Activated CD8-positive, alpha-beta memory T cell treated with anti-CD3 and anti-CD28 coated beads for 1 hour (primary cell): ENCODE measurements at places on chromosomes 3 and 15.

DNA sequence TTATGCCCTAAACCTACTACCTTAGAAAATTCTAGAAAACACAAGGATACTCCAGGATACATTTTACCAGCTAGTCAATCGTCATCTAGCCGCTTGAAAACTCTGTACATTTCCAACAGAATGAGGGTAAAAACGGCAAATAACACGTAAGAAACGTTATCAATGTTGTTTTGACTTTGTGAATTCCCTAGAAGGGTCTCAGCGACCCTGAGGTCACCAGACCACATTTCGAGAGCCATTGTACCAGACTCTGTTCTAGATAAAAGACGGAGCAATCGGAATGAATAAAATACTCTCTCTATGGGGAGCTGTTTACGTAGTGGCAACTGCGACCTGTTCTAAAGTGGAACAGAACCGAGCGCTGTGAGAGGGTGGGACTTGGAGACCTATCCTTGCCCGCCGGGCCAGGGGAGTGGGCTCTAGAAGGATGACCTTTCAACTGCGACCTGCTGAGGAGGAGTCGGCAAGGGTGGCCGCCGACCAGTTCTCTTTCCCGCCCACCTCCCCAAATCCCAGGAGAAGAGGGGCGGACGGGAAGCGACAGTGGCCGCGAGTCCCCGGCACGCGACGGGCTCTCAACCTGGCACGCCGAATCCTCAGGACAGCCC lies 778 bp upstream of the AP4E1 start:
- peak; percentile 26 for DNase-seq

- no peak for DNase-seq
Measured at GRCh38 chr3:78079514-78079913, 1039.6 kb downstream of the ROBO2 start.

DNA sequence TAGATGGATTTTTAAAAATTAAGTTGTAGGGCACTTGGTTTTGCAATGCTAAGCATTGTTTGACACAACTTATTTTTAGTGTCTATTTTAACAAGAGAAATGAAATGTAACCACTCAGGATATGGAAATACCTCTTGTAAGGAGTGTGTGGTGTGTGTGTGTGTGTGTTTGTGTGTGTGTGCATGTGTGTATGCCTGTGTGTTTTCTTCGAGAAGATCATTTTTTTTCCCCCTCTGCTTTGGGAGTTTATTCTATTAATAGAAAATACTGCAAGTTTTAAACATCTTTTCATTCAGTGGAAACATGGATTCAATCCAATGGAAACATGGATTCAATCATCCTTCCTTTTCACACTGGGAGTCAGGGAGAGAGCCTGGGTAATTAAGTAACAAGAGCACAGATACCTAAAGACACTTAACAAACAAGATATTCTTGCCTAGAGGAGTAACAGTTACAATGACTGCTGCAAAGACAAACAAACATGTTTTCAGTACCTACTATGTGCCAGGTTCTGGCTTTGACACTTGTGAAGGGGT lies 567.2 kb upstream of the TBL1XR1 start:
- DNase-seq = no peak

GRCh38 chr15:48560321-48561051 lies 85.0 kb downstream of the FBN1 start:
- DNase-seq = no peak

DNA sequence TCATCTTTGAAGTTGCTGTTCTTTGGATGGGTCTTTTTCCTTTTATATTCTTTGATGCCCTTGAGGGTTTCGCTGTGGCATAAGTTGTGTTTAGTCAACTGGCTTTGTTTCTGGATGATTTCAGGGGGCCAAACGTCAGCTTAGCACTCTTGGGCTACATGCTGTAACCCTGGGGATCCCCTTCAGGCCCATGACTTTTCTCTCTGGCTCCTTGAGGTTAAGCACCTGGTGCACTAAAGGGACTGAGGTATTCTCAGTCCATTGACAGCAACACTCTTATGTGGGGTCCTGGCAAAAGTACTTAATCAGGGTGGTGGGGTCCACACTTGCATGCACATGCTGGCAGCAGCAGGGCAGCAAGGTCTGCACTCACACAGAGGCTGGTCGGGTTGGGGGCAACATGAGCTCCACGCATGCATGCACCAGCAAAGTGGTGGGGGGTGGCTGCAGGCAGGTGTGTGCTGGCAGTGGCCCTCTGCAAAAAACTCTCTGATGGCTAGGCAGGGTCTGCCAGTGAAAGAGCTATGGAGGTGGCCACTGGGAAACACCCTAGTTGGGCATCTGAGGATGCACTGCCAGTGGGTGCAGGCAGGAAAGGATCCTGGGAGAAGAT lies 38.1 kb upstream of the CD200R1L start:
- no peak for DNase-seq

DNA sequence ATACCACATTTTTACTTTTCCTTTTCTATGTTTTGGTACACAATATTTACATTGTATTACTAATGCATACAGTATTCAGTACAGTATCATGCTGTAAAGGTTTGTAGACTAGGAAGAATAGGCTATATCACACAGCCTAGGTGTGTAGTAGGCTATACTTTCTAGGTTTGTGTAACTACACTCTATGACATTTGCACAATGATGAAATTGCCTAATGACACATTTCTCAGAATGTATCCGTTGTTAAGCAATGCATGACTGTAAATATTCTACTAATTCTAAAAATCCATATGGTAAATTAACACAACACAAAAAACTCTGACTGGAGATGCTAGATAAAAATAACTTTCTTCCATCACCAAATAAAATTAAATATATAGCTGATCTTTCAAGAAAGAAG lies 16.2 kb downstream of the NEDD4 start:
- no peak for DNase-seq

DNA sequence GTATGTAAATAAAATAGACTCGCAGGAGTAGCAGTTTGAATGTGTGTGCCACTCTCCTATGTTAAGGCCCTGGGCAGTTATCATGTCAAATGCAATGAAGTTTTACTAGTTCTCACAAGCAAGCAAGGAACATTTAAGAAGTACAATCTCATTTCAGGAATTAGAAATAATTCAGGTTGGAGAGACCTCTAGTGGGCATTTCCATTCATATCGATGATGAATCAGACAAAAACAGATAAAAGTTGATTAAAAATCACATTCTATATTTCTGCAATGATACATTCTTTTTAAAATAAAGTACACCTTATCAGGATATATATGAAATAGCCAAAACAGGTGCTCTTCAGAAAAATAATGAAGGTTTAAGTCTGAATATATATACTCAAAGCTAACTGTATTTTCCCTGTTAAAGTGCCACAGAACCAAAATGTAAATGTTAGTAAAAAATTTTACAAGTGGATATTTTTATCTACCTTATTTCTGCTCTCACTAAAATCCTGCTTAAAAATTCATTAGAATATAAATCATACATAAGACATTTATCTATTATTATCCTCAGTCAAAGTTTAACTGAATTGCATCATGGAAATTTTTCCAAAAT lies 492.4 kb upstream of the FRG2C start:
- DNase-seq = no peak

DNA sequence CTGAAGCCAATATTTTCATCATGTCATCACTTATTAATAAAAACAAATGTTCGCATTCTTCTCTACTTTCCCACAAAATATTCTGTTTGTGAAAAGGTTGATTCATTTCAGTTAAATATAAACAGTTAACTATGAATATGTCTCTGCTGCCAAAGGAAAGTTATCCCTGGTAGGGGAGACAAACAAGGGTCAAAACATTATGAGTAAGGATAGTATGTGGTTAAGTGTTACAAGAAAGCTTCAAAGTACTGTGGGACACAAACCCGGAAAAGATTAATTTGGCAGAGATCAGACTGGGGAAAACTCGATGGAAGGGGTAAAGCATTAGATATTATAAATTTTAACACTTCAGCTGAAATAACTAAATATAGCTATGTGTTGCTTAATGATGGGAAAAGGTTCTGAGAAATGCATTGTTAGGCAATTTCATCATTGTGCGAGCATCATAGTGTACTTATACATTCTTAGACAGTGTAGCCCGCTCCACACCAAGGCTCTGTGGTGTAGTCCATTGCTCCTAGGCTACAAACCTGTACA lies 436.5 kb upstream of the TBL1XR1 start:
- DNase-seq = no peak

- no peak for DNase-seq
Measured at GRCh38 chr3:88485001-88485400, 335.2 kb downstream of the C3orf38 start.

GRCh38 chr15:67382723-67383122 lies 128.1 kb downstream of the IQCH start:
- no peak for DNase-seq

DNA sequence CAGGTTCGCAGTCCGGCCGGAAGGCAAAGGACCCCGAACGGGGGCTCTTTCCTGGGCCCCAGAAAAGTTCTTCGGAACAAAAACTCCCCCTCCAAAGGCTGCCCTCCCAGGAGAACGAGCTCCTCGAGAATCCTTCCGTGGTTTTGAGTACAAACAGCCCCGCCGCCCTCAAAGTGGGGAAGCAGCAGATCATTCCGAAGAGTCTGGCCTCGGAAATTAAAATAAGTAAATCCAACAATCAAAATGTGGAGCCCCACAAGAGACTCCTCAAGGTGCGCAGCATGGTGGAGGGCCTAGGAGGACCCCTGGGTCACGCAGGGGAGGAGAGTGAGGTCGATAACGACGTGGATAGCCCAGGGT lies 1.3 kb downstream of the ARHGEF26 start:
- no peak for DNase-seq

- DNase-seq = no peak
Measured at GRCh38 chr15:77529394-77530159, 103.1 kb downstream of the LINGO1 start.

DNA sequence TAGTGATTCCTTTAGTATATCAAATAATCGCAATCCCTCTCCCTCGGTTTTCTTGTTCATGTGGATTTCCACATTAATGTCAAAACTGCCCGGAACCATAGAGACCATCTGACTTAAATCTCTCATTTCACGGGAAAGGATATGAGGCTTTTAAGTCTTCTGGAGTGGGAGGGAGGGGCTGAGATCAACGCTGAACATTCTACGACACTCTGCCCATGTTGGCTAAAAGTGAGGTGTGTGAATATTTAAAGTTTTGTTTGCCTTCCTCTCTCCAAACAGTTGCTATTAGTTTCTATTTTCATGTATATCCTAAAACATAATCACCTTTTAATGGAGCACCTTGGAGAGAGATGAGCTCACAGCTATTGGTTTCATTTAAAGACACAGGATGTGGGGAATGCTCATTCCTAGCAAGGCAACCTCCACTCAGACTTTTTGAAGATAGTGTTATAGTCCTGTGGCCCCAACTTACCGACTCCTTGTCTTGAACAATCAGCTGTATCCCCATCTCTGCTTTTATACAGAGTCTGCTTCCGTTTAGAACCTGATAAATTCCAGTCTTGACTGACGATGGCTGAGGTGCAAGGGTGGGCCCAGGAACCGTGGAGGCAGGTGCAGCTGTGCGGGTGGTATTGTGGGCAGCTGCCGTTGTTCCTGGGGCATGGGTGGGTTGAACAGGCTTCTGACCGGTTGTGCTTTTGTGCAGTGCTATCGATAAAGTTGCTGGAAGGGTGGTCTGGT lies 9.2 kb downstream of the LAMP3 start:
- no peak for DNase-seq

DNA sequence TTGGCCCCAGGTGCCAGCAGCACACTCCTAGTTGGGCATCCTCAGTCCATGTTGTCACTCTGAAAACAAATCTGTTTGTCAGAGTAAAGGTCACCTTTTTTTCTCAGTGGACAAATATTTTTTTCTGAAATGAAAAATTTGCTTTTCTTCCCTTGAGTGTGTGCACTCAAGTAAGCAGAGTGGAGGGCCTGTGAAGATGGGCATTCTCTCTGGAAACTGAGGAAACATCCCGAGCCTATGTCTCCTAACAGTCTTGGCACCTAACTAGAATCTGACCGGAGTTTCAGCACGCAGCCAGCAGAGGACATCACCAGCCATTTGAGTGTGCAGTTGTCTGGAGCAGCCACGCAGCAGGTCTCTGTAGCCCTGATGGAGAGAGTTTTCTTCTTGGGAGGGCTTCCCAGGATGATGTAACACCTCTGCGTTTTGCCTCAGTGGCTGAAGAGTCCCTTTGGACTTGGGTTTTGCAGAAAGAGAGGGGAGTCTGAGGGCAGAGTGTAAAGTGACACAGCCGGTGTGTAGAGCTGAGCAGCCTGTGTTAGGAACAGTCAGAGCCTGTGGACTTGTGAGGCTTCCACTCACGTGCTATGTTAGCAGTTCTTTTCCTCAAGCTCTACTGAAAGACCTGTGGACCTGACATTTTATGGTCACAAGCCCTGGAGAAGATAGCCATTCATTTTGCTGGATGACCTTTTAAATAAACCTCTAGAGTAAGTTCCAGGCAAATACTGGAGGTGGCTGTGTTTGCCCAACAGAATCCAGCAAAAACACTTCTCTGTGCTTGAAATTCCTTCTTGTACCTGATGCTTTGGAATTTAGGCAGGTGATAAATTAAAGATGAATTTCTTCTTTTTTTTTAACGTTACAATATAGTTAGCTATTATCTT lies 51.6 kb downstream of the ABHD2 start:
- no peak for DNase-seq

GRCh38 chr3:48429317-48429959 lies 448 bp downstream of the PLXNB1 start:
- DNase-seq = peak; percentile 54

DNA sequence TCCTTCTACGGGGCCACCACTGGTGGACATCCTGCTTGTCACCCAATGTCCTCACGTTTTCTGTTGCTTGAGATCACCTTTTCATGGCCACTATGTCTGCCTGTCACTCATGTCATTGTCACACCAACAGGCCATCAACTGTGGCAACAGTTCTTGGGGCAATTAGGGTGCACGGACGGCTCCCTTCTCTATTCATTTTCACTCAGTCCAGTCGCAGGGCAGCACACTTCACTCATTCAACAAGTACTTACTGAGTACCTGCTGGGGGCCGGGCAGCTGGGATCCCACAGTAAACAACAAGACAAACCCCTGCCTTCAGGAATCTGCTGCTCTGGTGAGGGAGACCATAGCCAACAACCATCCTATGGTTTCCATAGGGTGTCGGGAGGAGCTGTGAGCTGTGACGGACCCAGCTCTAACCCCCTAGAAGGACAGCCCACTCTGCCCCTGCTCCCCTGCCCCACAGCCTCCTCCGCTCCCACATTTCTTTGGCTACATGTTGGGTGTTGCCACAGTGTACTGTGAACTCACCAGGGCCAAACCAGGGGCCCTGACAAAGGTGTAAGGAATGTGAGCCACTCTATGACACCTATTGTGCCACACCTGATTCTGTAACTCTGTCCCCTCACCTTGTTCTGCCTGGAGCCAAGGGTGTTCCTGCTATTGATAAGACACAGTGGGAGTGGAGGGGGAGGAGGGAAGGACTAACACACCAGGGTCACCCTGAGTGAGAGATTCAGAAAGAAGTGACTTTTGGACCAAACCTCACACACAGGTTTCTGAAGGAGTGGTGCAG lies 1.9 kb downstream of the VILL start:
- DNase-seq = no peak

- no peak for DNase-seq
Measured at GRCh38 chr3:181727341-181728032, 15.8 kb downstream of the SOX2 start.
